Left ventricle myocardium inferior (tissue), 1 donor: ENCODE measurements at places on chromosomes 12 and 14. TPM values are rescaled to one million over a fixed set of nuclear protein-coding genes. Genes with fewer than 3 reads are reported as not detected.
A peak's percentile ranks its signal among the peaks of the same experiment; 100 is the strongest.

The HOXC12 gene
- not detected for total RNA-seq

DNA sequence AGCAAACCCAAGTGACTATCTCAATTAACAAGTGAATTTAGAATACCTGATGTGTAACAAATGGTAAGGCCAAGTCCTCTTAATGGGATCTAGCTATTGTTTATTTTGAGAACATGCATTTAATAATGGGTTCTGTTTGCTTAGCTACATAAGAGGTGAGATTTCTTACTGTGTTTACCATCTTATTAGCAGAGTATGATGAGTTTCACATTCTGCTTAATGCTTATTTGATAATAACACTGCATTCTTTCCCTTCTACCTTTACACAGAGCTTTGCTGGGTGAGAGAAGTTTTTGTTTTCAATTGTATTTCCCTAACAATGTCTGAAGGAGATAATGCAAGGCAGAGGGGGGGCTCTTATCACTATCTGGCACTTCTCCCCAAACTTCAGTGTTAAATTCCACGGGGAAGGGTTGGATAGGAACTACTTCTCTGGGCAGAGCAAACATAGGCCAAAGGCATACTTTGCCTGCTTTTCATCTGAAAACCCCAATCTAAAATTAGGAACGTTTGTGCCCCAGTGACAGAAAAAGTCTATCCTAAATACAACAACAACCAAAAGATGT, 129.0 kb upstream of the ATXN7L3B start:
- DNase-seq = no peak

DNA sequence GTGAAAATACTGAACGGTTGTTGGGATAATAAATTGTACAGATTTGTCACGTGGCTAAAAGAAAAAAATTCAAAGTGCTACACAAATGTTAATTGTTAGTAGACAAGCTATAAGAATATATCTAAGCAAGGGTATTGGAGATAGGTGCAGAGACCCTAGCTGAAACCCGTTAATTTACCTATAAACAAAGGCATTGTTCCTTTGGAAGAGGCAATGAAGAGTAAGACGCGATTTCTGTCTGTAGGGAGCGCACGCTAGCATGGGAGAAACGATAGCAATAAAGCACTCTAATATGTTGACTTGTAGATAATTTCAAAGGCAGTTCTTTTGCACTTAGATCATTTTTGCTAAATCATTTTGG, 565 bp downstream of the CCDC77 start:
- no peak for DNase-seq

The KTN1 gene
- total RNA-seq = 294 TPM

The KRT72 gene
- not detected for total RNA-seq

- peak; percentile 83 for DNase-seq
These were observed 43.2 kb downstream of the PLEKHG7 start for GRCh38 chr12:92745856-92746550.

DNA sequence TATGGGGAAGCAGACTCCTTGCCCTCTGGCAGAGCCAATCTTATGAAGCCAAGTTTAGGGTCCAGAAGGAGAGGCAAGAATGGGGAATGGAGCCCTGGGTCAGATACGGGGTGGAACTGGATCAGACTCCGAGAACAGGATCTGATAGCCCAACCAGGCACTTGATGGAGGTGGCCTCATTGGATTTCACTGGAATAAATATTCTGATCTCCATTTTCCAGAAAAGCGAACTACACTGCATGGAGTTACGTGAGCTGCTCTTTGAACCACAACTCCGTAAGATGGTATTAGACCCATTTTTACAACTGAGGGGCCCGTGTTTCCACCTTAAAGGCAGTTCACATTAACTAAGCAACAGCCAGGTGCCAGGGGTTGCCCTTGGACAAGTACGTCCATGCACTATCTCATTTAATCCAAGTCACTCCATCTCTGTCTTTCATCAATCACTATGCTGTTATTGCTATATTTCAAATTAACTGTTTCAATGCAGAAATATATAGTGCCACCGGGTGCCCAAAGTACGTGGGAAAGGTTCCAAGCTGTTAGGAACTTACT, 155.2 kb downstream of the BCL11B start:
- no peak for DNase-seq

The RD3L gene
- total RNA-seq = 30.7 TPM

The ZNF664 gene
- total RNA-seq = 80.7 TPM

DNA sequence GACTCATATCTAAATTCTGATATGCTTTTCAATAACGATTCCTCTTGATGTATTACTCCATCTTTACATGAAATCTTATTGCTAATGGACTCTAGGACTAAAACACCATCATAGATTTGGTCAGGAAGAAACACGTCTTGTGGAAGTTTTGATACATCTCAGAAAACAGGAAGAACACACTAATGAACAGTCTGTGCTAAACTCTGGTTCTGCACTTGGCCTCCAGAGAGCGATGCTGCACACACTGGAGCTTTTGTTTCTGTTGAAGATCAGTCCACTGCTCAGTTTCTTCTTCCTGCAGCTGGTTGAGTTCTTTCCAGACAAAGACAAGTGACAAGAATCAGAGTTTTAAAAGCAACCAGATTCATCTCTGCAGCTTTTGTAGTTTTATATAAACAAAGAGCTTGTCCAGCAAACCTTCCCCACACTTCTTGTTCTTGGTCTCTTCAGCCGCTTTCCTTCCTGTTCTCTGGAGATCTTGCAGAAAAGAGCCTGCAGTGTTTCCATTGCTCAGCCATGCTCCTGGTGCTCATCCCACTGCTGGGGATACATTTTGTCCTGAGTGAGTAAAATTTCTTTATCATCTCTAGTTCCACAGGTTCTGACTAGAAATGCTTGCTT, 229.1 kb upstream of the OR4E1 start:
- DNase-seq = no peak

- DNase-seq = no peak
These were observed 148.5 kb downstream of the TMTC2 start for GRCh38 chr12:82835217-82835616.

- no peak for DNase-seq
These were observed 8.0 kb upstream of the OR5AU1 start for GRCh38 chr14:21163871-21164291.

- no peak for DNase-seq
These were observed 228.2 kb upstream of the PWP1 start for GRCh38 chr12:107457362-107457935.

- DNase-seq = no peak
These were observed 372.3 kb downstream of the SYT1 start for GRCh38 chr12:79236920-79237319.

The IL22 gene
- not detected for total RNA-seq

DNA sequence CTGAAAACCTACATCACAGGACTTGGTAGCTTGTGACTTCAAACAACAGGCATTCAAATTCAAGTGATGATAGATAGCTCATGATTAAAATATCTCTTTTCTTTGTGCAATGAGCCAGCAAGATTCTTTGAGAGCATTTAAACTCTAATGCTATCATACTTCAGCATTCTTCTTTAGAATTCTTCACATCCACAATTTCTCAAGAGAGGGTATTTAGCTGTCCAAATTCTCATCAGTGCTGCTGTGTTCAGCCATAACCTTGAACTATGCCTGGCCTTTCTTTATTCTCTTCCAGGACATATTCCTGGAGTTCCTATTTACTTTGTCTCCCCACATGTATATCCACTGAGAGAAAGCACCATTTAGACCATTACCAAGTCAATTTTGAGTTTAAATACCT, 321.1 kb downstream of the EGLN3 start:
- DNase-seq = no peak

DNA sequence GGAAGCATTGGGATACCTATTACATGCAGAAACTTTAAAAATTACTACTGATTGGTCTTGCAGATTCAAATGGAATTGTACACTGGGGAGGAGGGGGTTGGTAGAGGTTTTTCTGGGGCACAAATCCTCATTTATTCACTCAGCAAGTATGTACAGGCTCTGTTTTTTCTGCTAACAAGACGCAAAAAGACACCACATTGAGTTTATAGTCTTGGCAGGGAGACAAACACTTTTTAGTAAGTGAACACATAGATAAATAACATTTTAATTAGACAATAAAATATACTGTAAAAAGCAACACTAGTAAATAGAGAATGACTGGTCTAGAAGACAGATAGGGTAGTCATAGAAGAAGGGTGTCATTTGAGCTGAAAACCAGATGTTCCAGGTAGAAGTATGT, 23.8 kb downstream of the GLIPR1L2 start:
- DNase-seq = no peak

The CCDC177 gene
- not detected for total RNA-seq

DNA sequence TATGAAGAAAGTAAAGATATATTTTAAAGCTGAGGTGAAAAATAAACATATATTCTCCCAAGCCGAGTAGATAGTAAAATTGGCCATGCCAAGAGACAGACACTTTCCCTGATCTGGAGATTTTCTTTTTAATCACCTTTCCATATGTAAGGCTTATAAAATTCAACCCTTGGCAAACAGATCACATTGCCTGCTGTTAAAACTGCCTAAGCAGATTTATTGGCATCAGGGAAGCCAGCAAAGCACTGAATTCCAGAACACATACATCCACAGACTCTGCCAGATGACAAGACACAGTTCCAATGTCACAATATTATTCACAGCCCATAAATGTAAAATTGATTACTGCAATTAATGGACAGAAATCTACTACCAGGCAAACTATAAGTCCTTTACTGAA, 78.2 kb upstream of the GARIN2 start:
- no peak for DNase-seq

The NANOG gene
- not detected for total RNA-seq
